ENCODE measurements at places on chromosomes 3 and 15.

DNA sequence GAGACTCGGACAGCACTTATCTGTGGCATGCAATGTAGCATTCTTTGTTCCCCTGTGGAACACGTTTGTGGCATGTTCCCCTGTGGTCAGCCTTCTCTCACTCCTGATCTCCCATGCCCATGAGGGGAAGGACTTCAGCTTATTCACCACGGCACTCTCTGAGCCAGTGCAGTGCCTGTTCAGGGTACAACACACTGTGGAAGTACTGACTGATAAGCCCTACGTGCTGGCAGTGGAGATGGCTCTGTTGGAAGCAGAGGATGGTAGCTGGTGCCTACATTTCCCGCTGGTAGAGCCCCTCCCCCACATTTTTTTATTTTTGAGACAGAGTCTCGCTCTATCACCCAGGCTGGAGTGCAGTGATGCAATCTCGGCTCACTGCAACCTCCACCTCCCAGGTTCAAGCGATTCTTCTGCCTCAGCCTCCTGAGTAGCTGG, 43.5 kb upstream of the ETV5 start:
- no peak for DNase-seq

DNA sequence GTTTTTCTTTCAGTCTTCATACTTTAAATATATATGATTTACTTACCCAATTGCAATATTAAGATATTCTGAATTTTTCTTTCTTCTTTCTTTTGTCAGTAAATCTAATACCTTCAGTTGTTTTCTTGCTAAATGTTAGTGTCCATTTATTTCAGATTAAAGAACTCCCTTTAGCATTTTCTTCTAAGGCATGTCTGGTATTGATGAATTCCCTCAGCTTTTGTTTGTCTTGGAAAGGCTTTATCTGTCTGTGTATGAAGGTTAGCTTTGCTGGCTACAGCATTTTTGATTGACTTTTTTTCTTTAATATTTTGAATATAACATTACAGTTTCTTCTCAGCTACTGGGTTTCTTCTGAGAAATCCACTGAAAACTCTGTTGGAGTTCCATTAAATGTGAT, 64.0 kb upstream of the PLSCR4 start:
- no peak for DNase-seq

- DNase-seq, result no peak
These were observed 205.1 kb downstream of the GAP43 start for GRCh38 chr3:115828401-115828800.

DNA sequence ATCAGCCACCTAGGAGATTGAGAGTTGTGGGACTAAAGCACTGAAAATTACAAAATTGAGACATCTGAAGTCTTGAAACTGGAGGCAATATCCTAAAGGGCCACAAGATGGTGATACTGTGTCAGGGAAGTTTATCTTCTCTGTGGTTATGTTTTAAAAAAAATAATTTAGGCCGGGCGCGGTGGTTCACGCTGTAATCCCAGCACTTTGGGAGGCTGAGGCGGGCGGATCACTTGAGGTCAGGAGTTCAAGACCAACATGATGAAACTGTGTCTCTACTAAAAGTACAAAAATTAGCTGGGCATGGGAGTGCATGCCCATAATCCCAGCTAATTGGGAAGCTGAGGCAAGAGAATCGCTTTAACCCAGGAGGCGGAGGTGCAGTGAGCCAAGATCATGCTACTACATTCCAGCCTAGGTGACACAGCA, 17.9 kb upstream of the NIT2 start:
- DNase-seq, result peak; percentile 40

- DNase-seq, result no peak
These were observed 4.2 kb downstream of the SCN10A start for GRCh38 chr3:38811822-38812221.

- DNase-seq, result no peak
These were observed 16.7 kb upstream of the MEIS2 start for GRCh38 chr15:37117030-37117429.

DNA sequence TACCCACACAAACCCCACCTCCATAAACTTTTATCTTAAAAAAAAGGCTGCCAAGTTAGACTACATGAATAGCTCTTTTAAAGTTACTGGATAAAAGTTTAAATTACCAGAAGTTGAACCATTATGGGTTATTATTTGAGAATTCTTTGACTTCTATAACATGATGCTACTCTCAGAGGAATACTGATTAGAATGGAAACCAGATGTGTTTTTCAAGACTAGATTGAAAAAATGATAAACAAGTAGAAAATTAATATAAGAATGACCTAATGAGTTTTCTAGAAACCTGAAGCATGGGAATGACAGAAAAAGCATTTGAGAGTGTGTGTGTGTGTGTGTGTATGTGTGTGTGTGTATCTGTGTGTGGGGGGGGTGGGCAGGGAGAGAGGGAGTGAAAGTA, 12.4 kb upstream of the FGF7 start:
- no peak for DNase-seq

DNA sequence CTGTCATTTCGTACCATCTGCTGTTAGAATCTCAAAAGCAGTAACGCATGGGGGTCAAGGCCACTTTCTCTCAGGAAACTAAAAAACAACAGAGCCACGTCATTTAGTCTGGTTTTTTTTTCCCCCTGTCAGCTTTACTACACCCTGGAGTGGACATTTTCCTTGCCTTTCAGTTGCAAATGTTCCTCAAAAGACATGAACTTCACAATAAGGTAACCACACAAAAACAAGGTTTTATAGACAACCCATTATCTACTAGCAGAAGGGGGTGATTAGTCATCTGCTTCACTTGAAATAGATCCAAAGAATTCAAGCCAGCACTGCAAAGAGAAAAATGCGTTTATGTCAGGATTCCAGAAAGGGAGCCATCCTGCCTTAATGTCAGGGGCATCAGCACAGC, 171.8 kb upstream of the CDIN1 start:
- peak; percentile 58 for DNase-seq

GRCh38 chr15:74783072-74783807, 1.4 kb downstream of the CSK start:
- DNase-seq, result no peak

DNA sequence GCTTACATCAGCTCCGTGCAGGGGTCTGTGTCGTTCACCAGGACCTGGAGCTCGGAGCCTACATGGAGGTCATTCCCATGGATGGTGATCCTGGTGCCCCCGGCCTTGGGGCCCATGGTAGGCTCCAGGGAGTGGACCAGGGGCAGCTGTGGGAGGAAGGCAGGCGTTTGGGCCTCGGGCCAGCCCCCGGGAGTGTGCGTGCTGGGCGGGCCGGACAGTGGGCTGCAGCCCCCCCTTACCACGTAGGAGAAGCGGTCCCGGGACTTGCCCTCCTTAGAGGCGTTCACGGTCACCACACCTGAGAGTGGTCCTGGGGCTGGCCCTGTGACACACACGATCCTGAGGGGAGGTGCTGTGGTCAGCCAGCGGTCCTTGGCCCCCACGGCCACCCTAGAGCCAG, 29.6 kb downstream of the H1-8 start:
- DNase-seq, result no peak

DNA sequence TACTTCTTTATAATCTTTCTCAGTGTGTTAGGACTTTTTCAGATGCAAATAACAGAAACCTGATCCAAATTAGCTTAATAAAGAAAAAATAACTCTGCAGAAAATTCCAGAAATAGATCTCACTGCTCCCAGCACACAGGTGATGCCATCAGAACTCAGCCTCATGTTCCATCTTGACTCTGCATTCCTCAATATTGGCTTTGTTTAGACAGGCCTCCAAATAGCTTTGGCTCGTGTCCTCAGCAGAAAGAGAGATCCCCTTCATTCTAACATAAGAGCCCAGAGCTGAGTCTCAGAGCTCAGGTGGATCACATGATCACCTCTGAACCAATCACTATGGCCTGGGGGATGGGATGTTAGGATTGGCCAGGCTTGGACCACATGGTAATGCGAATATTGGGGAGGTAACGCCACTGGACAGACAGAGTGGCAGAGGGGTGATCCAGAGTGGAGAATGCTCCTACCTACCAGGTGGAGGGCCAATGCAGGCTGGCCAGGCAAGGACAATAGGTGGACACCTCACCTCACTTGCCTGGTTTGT, 46.6 kb upstream of the TBC1D21 start:
- DNase-seq, result no peak

- no peak for DNase-seq
These were observed 186.6 kb upstream of the NSMCE3 start for GRCh38 chr15:29456255-29456654.

GRCh38 chr15:31442699-31443111, 116.1 kb downstream of the KLF13 start:
- peak; percentile 66 for DNase-seq

GRCh38 chr3:23312866-23313265, 109.7 kb downstream of the UBE2E2 start:
- no peak for DNase-seq

DNA sequence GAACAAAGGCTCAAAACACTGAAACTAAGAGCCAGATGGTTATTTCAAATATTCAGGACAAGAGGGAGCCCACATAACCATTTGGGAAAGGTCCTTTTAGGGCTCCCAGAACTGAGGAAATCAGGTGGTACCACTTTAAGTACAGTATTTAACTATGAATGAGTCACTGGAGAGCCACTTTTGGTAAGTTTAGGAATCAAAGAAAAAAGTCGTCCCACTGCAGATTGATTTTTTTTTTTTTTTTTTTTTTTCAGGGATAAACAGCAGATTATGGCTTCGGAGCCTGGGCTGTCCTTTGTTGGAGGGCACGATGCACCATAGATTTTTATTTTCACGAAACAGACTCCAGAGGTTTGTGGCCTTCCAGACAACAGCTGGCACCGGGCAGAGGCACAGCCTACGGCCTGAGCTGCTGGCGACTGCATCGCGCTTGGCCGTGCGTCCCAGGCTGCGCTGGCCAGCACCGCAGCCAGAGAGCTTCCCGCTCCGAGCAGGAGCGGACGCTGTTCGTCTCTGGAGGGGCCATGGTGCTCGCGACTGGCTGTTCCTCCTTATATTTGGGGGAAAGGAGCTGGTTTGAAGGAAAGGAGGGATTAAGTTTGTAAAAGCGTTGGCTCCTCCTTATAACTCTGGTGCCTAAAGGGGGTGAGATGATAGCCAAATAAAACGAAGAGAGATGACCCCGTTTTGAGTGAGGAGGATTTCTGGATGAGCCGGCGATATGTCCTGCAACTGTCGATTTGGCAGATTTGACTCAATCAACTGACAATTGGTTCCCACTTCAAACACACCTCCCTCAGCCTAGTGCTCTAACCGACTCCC, 152.9 kb upstream of the GOLIM4 start:
- no peak for DNase-seq

GRCh38 chr15:101267320-101268104, 9.8 kb downstream of the SELENOS start:
- DNase-seq, result no peak

DNA sequence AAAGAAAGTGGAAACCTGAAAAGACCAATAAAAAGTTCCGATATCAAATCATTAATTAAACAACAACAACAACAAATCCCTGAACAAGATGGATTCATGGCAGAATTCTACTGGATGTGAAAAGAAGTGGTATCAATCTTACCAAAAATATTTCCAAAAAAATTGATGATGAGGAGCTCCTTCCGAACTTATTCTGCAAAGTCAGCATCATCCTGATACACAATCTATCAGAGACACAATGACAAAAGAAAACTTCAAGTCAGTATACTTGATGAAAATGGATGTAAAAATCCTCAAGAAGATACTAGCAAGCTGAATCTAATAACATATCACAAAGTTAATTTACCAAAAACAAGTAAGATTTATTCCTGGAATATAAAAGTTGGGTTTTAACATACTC, 881.8 kb downstream of the SI start:
- DNase-seq, result no peak

GRCh38 chr3:135246027-135246426, 451.0 kb downstream of the EPHB1 start:
- DNase-seq, result no peak

DNA sequence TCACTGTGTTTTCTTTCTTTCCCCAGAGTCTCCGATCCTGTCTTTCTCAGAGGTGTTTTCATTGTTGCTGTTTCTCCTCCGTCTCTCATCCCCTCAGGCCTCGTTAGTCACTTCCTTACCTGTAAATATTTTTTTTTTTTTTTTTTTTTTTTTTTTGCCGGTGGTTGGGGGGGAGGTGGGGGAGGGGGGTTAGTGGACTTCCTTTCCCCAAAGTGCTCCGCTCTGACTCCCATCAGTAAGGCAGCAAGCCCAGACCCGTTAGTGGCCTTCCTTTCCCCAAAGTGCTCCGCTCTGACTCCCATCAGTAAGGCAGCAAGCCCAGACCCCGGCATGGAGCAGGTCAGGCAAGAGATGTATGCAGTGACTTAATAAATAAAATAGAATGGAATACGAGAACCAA, 97.1 kb upstream of the TNFAIP8L3 start:
- DNase-seq, result no peak

DNA sequence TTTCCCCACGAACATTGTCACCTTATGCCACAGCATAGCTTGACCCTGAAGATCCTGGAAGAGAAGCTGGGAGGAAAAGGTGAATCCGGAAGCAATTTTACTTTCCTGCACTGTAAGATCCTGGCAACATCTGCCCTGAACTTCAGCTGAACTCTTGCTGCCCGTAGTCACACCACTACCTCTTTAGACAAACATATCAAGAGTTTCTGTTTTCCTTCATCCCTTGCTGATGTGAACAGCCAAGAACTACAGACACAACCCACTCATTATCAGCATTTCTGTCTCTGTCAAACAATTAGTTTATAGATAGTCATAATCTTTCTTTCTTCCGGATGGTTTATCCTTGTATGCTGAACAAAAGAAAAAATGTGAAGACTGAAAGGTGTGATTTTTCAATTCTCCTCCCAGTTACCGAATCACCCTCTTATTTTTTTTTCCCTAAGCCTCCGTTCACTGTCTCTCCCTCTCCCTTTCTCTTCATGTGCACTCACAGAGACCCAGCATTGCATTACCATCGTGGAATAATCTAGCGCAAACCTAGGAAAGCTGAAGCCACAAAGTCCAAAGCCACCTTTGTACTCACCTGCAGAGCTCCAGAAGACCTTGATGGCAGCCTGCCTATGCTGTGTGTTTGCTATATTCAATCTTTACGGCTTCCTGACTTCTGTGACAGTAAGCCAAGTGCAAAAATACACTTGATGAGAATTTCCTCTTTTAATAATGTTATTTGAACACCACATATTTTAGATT, 229.2 kb downstream of the CDIN1 start:
- DNase-seq, result no peak

DNA sequence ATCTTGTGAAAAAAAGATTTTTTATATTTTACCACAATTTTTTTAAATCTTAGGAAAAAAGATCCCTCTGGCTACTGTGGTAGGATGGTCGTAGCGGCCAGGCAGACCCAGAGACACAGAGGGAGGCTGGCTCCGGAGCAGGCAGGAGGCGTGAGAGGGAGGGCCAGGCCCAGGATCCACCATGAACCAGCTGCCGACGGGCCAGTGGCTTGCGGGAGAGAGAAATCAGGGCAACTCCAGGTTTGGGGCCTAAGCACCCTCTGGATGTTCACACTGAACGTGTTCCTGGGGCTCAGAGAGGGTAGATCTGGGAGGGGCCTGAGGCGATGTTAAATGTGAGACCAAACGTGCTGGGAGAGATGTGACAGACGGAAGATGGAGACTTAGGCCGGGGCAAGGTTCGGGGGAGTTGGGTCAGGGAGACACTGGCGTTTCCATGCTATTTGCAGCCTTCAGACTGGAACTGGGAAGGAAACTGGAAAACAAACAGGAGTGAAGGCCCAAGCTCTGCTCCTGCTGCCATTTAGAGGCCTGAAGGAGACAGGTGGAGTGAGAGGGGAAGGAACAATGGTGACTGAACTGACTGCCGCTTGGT, 1.6 kb upstream of the VILL start:
- no peak for DNase-seq
